ENCODE measurements at places on chromosomes 2 and 18.

GRCh38 chr2:71792926-71793761, 339.8 kb downstream of the DYSF start:
- DNase-seq, result no peak

GRCh38 chr2:26284132-26284531, 39.4 kb downstream of the HADHB start:
- DNase-seq, result no peak

GRCh38 chr18:56107821-56108477, 520.0 kb upstream of the TCF4 start:
- DNase-seq, result no peak

- DNase-seq, result no peak
These were observed 63.8 kb downstream of the SOWAHC start for GRCh38 chr2:109677835-109678580.

DNA sequence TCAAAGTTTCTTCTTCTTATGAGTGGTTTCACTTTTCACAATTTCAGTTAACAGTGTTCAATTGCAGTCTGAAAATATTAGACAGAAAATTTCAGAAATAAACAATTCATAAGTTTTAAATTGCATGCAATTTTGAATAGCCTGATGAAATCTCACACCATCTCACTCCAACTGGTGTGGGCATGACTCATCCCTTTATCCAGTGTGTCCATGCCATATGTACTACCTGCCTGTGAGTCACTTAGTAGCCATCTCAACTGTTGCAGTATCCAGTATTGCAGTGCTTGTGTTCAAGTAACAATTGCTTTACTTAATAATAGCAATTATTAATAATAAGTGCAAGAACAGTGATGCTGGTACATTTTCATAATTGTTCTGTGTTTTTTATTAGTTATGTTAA, 1202.5 kb downstream of the DSC3 start:
- no peak for DNase-seq

DNA sequence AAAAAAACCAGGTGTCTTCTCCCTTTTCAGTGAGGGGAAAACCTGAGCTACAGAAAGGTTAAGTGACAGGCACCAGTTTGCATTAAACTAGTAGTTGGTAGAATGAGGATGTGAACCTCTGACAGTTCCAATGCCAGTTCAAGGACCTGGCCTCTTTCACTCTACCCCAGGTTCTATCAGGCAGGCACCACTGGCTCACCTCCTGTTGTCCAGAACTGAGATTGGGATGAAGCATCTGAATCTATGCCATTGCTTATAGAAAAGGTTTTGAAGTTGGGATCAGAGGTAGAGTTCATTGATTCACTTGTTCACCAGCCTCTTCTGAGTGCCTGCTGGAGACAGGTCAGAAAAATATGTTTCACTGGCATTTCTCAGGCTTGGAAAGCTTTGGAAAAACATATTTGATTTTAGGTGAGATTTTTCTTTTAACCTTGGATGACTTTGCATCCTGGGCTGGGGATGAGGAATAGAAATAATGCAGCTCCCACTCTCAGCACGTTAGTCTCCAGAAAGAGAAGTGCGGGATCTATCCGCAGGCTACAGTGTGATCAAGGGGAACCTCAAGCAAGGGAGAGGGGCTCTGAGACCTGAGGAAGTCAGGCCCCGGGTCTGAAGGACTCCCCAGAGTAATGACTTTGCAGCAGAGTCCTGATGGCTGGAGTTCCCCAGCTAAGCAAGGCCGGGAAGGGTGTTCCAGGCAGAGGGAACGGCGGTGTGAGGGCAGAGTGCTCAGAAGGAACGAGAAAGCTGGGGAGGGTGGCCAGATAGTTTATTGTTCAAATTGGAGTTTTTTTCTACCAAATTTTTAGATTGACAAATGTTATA, 250.3 kb downstream of the MYCN start:
- DNase-seq, result no peak

DNA sequence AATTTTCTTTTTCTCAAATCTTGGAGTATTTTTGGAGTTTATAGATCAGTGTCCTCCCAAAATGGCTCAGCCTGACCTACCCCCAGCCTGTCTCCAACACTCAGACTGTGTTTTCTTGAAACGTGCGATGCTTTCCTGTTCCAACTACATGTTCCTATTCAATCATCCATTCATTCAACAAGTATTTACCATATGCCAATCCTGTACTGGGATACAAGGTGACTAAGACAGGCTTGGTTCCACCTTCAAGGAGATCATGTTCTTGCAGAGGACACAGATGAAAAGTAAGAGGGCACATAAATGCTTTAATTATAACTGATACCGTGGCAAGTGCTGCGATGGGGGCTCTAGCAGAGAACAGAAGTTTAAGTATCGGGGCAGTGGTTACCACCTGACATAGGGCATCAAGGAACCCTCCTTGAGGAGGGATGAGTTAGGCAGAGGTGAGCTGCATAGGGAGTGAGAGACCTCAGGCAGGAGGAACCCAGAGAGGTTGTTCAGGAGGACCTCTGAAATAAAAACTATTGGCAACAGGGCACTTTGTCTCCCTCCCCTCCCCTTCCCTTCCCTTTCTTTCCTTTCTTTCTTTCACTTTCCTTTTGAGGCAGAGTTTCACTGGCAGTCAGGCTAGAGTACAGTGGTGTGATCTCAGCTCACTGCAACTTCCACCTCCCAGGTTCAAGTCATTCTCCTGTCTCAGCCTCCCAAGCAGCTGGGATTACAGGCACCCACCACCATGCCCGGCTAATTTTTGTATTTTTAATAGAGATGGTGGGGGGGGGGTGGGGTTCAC, 469.0 kb downstream of the EPHA4 start:
- no peak for DNase-seq

DNA sequence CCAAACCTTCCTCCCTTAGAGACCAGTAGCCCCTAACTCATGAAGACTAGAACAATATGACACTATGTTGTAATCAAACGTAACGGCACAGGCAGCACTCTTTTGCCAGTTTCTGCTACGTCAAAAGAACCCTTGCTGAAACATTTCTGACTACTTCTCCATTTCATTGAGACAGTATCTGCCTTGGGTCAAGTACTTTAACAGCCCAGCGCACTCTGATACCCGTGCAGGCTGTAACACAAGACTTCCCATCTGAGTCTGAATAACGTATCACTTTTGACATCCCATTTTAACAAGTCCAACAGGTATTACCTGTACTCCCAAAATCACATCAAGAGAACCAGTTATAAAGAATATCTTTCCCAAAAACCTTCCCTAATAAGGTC, 38.4 kb downstream of the TBC1D8 start:
- no peak for DNase-seq

- DNase-seq, result no peak
These were observed 23.7 kb upstream of the MSGN1 start for GRCh38 chr2:17792515-17792914.

DNA sequence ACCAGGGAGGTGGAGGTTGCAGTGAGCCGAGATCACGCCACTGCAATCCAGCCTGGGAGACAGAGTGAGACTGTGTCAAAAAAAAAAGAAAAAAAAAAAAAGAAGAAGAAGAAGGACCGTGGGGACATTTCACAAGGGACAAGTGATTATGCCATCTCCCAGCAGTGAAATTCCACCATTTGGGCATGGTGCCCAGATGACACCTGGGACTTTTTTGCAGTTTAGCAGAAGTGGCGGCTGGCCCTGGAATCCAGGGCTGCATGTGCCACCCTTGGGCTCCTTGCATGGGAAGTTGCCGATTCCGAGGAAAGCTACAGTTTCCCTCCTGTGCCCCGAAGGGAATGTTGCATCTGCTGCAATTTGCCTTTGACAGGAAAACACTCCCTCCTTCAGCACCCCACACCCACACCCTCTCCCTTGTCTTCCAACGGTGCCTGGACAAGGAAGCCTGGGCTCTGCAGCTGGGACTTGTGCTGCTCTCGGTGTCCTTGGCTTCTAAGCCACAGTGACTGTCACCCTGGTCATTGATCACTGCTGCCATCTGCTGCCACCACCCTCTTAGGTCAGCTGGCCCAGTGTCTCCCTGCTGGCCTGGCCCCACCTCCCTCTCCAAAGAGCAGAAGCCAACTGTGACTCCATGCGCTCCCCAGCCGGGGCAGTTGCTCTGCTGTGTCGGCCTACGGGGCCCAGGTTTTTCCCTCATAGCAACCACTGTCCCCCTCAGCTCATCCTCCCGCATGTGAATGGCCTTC, 56.4 kb upstream of the LRRC30 start:
- DNase-seq, result no peak

DNA sequence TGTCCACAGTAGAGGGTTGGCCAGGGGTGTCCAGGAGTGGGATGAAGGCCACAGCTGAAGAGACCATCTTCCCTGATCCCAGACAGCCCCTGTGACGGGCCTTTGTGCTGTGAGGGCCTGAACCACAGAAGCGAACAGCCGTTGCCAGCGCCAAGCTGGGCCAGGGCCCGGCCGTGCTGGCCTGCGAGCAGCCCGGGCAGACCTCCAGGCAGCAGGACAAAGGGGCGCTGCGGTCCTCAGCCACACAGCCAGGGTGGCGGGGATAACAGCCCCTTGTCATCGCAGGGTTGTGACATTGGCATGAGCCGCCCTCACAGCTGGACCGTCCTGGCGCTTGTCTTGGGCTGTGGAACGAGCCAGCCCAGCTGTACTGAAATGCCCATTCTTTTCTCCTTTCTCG, 161.1 kb downstream of the FAM210A start:
- DNase-seq, result no peak

DNA sequence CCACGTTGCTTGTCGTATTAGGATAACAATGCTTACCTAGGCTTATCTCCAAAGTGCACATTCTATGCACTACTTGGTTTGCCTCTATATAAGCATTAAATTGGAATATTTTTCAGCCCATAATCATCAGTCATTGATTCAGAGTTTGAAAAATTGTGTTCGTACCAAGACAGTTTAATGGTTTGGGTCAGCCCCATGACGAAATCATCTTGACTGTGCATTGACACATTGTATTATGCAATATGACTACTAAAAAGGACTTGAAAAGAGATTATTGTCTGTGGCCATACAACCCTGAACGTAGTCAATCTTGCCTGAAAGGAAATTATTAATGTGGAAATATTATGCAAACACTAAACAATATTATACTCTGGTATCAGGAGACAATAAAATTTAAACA, 141.3 kb downstream of the EML6 start:
- no peak for DNase-seq

GRCh38 chr18:74064510-74064909, 83.1 kb downstream of the FBXO15 start:
- peak; percentile 8 for DNase-seq

DNA sequence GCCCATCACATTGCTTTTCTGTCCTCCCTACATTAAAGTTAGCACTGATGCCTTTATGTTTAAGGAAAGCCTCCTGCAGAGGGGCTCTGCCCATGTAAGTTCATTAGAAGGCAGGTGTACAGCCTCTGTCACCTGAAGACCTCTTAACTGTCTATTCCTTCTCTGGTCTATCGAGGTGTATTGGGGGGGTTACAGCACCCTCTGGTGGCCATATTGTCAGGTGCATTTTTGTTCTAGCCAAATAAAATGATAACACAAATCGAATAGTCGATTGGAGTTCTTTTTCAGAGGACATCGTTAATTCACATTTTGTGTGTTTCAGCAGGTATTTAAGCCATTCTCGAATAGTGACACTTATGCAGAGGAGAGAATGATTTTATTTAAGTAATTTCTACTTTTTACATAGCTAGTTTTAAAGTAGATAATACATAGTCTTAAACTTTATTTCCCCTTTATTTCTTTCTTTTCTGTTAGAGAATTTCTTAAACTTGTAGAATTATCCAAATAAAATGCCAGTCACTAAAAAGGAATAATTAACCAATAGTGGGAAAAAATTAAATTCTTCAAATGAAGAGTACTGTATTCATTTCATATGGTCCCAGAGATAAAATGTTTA, 136.8 kb downstream of the NEDD4L start:
- peak; percentile 30 for DNase-seq

GRCh38 chr2:20930928-20931327, 108.0 kb upstream of the LDAH start:
- DNase-seq, result no peak

- no peak for DNase-seq
These were observed 26.8 kb downstream of the MRPL35 start for GRCh38 chr2:86226070-86226469.

DNA sequence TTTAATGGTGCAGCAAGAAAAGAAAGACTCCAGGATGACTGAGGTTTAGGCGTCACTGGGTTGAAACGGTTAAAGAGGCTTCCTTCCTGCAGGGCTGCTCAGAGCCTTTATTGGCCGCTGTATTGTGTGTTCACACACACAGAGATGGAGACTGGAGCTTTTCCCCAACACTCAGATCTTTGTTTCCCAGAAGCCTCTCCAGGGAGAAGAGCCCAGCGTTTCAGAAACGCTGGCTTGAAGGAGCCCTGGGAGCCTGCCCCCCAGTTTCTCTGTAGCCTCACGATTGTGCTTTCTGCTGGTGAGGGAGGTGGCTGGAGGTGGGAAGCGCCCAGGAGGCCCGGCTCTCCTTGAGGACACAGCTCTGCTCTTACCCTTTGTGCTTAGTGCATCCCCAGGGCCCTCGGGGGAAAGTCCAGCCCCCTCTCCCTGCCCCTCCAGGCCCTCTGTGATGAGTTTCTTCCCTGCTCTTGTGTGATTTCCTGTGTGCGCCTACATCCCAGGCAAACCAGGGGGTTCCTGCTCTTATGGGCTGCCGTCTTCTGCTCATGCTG, 37.1 kb downstream of the RRM2 start:
- DNase-seq, result no peak

DNA sequence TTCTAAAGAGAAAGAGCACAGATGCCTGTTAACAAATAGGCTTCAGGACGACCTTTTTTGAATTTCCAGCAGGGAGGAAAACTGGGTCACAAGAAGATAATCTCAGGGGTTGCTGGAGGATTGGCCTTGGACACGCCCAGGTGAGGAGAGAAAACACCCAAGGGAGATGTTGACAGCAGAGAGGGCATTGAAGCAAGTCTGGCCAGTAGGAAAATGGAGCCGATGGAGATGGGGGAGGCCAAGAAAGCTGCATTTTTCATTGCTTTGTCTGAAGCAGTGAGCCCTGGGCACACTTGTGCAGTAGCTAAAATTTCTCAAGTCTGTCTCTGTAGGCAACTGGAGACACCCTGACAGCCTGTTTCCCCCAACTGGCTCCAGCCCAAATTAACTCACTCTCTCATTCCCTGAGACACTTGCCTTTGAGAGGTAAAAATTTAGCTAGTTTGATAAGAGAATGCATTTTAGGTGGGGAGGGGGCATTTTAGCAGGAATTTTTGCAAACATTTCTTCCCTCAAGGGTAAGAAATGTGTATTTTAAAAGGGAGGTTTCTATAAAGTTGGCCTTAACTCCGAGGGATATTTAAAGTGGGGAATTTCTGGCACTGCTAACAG, 165.5 kb downstream of the TGIF1 start:
- DNase-seq, result no peak

GRCh38 chr18:34866310-34866709, 156.2 kb downstream of the DTNA start:
- DNase-seq, result no peak

GRCh38 chr18:63017977-63018376, 301.6 kb downstream of the BCL2 start:
- no peak for DNase-seq

GRCh38 chr2:101251844-101252407, 760 bp upstream of the CNOT11 start:
- no peak for DNase-seq

- no peak for DNase-seq
These were observed 761.8 kb upstream of the ACVR2A start for GRCh38 chr2:147082850-147083522.

GRCh38 chr2:230738924-230739323, 26.3 kb downstream of the CAB39 start:
- no peak for DNase-seq

- no peak for DNase-seq
These were observed 248.4 kb downstream of the GLI2 start for GRCh38 chr2:120984046-120984445.

- DNase-seq, result no peak
These were observed 13.3 kb downstream of the ZSWIM2 start for GRCh38 chr2:186835628-186836027.

GRCh38 chr2:229174794-229175496, 96.1 kb downstream of the PID1 start:
- DNase-seq, result no peak

All from stimulated activated CD4-positive, alpha-beta T cell treated with anti-CD3 and anti-CD28 coated beads, Interleukin-15, amount 100 ng/mL, for 1 hour (primary cell).